ENCODE measurements at places on chromosomes 2 and 18.

DNA sequence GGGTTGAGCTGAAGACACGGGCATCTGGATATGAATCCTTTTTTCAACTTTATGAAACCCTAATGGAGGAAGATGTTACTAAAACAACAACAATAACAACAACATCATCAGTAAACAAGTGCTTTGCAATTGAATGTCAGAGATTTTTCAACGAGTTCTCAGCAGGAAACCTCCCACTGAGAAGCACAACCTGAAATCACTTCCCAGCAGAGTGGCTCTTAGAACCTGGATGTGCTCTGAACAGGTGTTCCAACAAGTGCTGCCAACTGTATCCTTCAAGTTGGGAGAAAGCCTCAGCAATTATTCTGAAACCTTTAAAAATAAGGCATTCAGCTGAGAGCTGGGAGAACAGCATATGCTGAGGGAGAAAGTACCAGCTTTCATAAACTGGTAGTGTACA lies 1622.7 kb upstream of the CELF4 start:
- no peak for DNase-seq

DNA sequence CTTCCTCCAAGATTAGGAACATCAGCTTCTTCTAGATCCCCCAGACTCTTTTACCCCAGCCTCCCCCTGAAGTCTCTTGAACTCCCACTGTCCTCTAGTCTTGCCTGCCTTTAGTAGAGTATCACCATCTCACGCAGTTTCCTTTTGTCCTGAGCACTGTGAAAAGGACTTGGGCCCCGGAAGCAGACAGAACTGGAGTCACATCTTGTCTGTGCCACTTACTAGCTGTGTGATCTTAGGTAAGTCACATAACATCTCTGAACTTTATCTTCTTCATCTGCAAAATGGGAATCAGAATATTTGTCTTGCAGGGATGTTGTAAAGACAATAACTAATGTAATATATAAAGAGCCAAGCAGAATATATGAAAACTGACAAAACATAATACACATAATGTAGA lies 8.4 kb upstream of the TRABD2A start:
- DNase-seq: no peak

GRCh38 chr2:20178666-20179465 lies 46.1 kb downstream of the SDC1 start:
- DNase-seq: no peak

DNA sequence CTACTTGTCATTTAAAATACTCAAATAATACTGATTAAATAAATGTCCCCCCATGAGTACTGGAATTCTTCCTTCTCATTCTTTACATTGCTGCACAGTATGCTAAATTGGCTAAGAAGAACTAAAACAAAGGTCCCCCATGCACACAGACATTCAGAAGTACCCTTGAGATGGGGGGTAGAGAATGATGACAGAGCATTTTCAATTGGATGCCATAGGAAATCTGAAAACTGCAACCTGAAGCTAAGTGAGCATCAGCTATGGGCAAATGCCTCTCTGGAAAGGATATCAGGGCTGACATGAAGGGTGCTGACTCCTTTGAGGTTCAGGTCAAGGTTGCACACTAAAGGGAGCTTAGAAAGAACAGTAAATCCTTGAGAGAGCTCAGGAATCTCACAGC lies 10.1 kb upstream of the TNFAIP6 start:
- DNase-seq: no peak

- DNase-seq: no peak
Measured at GRCh38 chr2:179253226-179253625, 11.4 kb downstream of the SESTD1 start.

DNA sequence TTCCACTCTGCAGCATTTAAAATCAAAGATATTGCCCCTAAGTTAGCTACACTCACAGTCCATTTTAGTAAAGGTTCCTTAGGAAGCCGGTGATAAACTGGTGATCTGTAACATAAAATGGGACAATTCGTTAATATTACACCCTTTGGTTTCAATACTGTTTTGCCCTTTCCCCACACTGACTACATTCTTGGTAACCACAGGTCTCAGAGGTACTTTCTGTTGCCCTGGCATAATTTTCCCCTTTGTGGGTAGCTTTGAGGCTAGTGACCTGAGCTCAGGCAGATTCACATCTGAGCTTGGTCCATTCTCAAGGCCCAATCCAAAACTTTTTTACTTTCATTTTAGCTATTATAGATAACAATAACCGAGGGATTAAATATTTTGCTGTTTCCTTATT lies 32.9 kb upstream of the CSRNP3 start:
- DNase-seq: no peak

DNA sequence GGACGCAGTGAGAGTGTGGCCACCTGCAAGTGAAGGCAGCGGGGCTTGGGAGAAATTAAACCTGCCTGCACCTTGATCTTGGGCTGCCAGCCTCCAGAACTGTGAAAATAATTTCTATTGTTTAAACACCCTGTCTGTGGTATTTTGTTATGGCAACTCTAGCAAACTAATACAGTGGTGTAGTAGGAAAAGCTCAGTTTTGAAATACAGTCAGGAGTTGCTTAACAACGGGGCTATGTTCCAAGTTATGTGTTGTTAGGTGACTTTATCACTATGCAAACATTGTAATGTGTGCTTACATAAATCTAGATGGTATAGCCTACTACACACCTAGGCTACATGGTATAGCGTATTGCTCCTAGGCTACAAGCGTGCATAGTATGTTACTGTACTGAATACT lies 93.4 kb upstream of the FN1 start:
- DNase-seq: no peak

GRCh38 chr2:43007901-43008300 lies 215.5 kb upstream of the HAAO start:
- no peak for DNase-seq

- DNase-seq: no peak
Measured at GRCh38 chr2:71786291-71787107, 333.1 kb downstream of the DYSF start.

DNA sequence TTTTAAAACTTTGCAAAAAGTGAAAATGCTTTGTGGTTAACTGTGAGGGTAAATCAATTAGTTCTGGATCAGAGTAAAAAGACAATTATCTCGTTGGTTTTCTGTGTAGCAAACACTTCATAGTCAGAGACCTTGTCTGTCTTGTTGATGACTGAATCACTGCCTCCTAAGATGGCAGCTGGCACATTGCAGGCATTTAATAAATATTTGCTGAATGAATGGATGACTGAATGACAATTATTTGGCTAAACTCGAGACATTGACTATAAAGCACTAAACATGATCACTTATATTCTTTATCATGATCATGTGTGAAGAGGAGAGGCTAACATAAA lies 96.2 kb downstream of the MAIP1 start:
- no peak for DNase-seq
